ENCODE measurements at places on chromosomes 2 and 18.

DNA sequence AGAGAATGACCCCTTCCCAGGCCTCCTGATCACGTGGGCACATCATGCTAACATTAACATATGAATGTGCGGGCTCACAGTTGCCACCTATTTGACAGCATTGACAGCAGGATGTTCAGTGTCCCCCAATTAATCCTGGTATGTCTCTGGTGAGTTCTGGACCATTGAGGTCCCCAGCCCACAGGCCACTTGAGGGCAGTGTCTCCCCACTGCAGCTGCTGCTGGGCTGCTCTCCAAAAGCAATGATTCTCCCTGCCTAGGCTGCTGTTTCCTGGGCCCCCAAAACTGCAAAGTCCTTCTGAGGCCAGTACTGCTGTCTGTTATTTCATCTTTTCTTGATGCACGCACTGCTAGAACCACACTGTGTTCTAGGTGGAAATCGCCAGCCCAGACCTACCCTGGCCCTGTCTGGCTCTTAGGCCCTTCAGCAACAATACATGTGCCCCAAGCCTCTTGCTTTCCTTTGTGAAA, 52.7 kb upstream of the MAPK4 start:
- H3K4me3 ChIP-seq: no peak overlapping the region
- H3K4me1 ChIP-seq: no peaks in the 10 kb centered on the region
- peak; percentile 59 for DNase-seq
- H3K36me3 ChIP-seq: no peaks in the 10 kb centered on the region

GRCh38 chr18:5475267-5475666, 68.5 kb downstream of the EPB41L3 start:
- no peak for DNase-seq
- no peaks in the 10 kb centered on the region for H3K4me1 ChIP-seq
- H3K4me3 ChIP-seq: no peak overlapping the region
- no peaks in the 10 kb centered on the region for H3K27me3 ChIP-seq

- DNase-seq: no peak
- H3K27me3 ChIP-seq: no peaks in the 10 kb centered on the region
- peaks cover 2% of the 10 kb centered on the region for H3K36me3 ChIP-seq
- no peak overlapping the region for H3K27ac ChIP-seq
- H3K4me1 ChIP-seq: peaks cover 12% of the 10 kb centered on the region
Observed at GRCh38 chr2:134146161-134146560, 107.7 kb upstream of the MGAT5 start.

DNA sequence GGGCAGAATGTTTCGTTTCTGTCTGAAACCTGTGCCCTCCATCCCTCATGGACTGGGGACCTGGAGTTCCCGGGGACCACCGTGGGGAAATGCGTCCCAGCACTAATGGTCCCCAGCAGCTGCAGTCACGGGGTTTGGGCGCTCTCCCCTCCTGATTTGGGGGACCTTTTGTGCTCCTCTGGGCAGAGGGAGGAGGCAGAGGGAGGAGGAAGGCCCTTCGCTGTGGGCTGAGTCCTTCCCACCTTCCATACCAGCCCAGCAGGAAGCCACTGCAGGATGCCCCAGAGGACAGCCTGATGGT, 3.2 kb downstream of the GPR35 start:
- H3K27me3 ChIP-seq: no peaks in the 10 kb centered on the region
- H3K4me1 ChIP-seq: no peaks in the 10 kb centered on the region
- H3K36me3 ChIP-seq: peaks cover 79% of the 10 kb centered on the region
- H3K27ac ChIP-seq: no peak overlapping the region
- DNase-seq: no peak

- no peaks in the 10 kb centered on the region for H3K27me3 ChIP-seq
- no peaks in the 10 kb centered on the region for H3K4me1 ChIP-seq
- no peak for DNase-seq
- H3K4me3 ChIP-seq: no peak overlapping the region
- H3K27ac ChIP-seq: no peak overlapping the region
- no peaks in the 10 kb centered on the region for H3K36me3 ChIP-seq
Observed at GRCh38 chr2:106020032-106020431, 174.1 kb downstream of the UXS1 start.

DNA sequence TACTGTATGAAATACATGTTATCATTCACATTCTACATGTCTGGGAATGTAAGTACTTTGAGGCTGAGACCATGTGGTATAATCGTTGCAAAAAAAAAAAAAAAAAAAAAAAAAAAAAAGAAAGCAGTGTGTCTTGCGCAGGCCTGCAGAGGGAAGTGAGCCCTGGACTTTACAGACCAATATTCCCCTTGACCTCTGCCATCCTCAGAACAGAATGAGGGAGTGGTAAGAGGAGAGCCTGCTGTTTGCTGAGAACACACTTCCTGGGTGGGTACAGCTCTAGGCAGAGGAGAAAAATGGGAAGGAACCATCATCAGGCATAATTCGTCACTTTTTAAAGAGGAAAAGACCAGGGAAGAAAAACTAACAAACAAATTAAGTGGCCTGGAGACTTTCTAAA, 28.8 kb upstream of the TBC1D8 start:
- H3K36me3 ChIP-seq: no peaks in the 10 kb centered on the region
- no peaks in the 10 kb centered on the region for H3K4me1 ChIP-seq
- no peak overlapping the region for H3K27ac ChIP-seq
- no peak overlapping the region for H3K4me3 ChIP-seq
- H3K27me3 ChIP-seq: no peaks in the 10 kb centered on the region

DNA sequence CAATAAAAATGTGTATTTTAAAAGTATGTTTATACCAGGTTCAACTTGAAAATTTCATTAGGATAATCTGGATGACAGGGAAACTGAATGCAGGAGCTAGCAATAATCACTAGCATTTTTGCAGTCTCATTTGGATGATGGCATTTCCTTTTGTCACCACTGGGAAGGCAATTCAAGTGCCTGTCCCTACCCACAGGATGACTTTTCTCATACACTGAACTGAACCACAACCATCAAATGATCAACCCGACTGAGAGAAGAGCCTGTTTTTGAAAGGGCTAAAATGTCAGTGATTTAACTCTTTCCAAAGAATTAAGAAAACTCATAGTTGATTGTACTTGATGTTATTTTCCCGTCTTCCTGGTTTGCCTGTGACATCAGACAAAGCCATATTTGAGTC, 115.0 kb downstream of the FAM124B start:
- no peak overlapping the region for H3K4me3 ChIP-seq
- DNase-seq: no peak
- H3K4me1 ChIP-seq: no peaks in the 10 kb centered on the region
- no peak overlapping the region for H3K27ac ChIP-seq

- no peaks in the 10 kb centered on the region for H3K27me3 ChIP-seq
- H3K4me1 ChIP-seq: no peaks in the 10 kb centered on the region
- no peaks in the 10 kb centered on the region for H3K36me3 ChIP-seq
- H3K4me3 ChIP-seq: no peak overlapping the region
Observed at GRCh38 chr2:161166538-161167409, 6.5 kb downstream of the TANK start.

DNA sequence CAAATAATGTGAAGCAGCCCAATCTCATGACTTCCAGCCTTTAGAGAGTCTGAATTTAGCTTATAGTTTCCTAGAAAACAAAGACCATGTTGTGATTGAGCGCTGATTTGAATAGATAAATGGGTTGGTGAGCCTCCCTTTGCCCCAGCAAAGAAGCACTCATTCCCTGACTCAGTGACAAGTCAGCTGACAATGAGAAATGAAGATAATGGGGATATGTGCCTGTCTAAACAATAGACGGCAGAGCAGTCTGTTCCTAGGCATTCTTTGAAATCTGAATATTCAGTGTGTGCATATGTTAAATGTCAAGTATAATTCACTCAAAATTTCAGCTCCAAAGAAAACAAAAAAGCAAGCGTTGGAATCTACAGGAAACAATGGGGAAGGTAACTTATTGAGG, 34.8 kb upstream of the LINC00305 start:
- H3K27me3 ChIP-seq: no peaks in the 10 kb centered on the region
- H3K36me3 ChIP-seq: no peaks in the 10 kb centered on the region
- no peak overlapping the region for H3K27ac ChIP-seq
- no peak overlapping the region for H3K4me3 ChIP-seq
- no peak for DNase-seq

DNA sequence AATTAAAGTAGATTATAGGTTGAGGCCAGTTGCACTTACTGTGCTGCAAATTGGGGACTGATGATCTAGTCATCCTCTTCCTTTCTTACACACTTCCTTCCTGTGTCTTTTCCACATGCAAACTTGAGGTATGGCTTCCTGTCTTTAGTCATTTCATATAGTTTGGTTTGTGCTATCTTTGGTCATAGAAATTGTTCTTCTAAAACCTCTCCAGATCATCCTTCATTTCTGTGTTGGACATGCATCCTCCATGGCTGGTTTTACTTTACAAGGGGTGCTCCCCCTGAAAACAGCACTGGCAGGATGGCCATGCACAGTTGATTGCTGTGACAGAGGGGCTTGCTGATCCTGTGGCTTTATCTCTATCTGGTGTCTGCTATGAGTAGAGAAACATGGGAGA, 36.5 kb downstream of the MGAT5 start:
- H3K27ac ChIP-seq: no peak overlapping the region
- H3K27me3 ChIP-seq: no peaks in the 10 kb centered on the region
- peaks cover 15% of the 10 kb centered on the region for H3K4me1 ChIP-seq
- H3K36me3 ChIP-seq: peaks cover 3% of the 10 kb centered on the region

- H3K4me1 ChIP-seq: peaks cover 15% of the 10 kb centered on the region
- H3K27ac ChIP-seq: no peak overlapping the region
- H3K36me3 ChIP-seq: no peaks in the 10 kb centered on the region
- H3K27me3 ChIP-seq: peaks cover 30% of the 10 kb centered on the region
Observed at GRCh38 chr18:59272221-59272888, 899 bp downstream of the RAX start.

DNA sequence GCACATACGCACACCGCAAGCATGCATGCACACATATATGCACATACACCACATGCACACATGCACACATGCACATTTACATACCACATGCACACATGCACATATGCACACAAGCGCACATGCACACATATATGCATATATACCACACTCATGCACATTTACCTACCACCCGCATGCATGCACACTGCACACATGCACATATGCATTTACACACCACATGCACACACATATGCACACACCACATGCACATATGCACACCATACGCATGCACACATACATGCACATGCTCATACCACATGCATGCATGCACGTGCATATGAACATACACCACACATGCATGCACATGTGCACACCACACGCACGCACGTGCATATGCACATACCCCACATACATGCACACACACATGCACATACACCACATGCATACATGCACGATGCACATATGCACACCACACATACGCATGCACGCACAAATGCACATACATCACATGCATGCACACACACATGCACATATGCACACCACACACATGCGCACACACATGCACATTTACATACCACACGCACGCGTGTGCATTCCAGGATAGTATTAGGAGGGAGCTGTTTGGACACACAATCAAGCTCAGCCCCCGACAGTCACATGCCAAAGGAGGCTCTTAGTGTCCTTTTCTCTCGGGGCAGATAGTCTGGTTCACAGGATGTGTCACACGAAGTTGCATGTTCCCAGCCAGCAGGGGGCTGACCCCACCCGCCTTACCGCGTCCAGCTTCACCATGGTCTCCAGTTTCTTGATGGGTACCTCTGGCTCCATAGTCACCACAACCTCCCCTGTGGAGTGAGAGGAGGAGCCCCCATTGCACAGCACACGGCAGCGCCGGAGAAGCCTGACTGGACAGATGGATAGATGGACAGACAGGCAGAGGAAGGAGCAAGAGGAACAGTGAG, 5.9 kb downstream of the OTOF start:
- no peaks in the 10 kb centered on the region for H3K36me3 ChIP-seq
- no peak for DNase-seq
- H3K27me3 ChIP-seq: no peaks in the 10 kb centered on the region
- no peak overlapping the region for H3K27ac ChIP-seq
- H3K4me3 ChIP-seq: no peak overlapping the region
- H3K4me1 ChIP-seq: no peaks in the 10 kb centered on the region

- no peak overlapping the region for H3K4me3 ChIP-seq
- H3K27ac ChIP-seq: no peak overlapping the region
- no peaks in the 10 kb centered on the region for H3K4me1 ChIP-seq
Observed at GRCh38 chr2:102891296-102891695, 129.5 kb downstream of the TMEM182 start.

- H3K27ac ChIP-seq: no peak overlapping the region
- H3K27me3 ChIP-seq: no peaks in the 10 kb centered on the region
- no peak overlapping the region for H3K4me3 ChIP-seq
- no peak for DNase-seq
Observed at GRCh38 chr2:2877427-2877826, 500.2 kb downstream of the EIPR1 start.

DNA sequence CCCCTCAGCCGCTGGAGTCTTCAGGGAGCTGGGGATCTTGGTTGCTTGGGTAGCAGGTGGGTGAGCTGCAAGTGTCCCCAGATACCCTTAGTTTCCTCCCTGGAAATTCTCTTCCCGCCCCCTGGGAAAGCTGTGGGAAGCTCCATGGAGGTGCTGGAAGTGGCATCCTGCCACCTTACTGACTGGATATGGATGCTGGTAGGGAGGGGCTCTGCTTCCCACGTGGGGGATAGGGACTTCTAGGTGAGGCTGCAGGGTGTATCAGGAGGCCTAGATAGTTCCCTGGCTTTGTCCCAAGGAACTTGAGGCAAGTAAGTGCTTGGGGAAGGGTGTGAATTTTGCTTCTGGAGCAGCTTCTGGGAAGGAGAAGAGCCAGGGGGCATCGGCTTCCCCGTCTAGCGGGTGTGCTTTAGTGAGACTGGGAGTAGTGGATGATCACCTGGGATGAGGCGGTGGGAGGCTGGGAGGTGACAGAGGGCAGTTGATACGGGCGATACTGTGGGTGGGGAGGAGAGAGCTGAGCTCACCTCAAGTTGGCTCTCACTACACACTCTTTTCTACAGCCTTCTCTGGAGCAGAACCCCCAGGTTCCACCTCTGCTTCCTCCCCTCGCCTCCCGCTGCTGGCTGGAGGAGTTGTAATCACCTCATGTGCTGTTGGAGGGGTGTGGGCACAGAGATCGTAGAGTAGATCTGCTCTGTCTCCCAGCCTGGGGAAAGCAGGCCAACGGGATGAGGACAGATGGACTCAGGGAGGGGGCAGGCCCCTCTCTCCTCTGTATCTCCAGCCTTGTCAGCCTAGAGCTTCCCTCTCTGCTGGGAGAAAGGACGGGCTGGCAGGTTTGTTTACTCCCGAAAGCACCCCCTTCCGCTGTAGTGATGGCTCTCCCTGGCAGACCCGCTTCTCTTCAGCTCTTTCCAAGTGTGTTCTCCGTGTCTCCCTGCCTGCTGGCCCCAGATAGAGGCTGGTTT, 19.8 kb downstream of the TET3 start:
- H3K4me3 ChIP-seq: no peak overlapping the region
- H3K27me3 ChIP-seq: no peaks in the 10 kb centered on the region
- DNase-seq: no peak

- no peaks in the 10 kb centered on the region for H3K27me3 ChIP-seq
- H3K36me3 ChIP-seq: no peaks in the 10 kb centered on the region
- no peak overlapping the region for H3K27ac ChIP-seq
- H3K4me1 ChIP-seq: peaks cover 6% of the 10 kb centered on the region
Observed at GRCh38 chr2:20501974-20502373, 55.1 kb downstream of the RHOB start.

DNA sequence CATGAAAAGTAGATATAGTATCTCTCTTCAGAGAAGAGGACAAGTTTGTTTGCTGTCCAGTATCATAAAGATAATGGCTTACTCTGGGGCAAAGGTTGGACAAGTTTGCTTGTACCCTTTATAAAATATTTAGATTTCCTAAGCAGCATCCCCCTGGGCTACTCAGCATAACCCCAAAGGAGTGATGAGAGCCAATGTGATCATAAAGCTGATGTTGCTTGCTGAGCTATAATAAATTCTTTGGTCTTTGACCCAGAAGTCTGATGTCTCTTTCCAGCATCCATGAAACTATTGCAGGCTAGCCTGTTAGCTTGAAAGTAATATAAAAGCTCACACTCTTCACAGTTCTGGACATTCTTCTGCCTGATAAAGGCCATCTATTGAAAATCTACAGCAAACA, 138.3 kb upstream of the STON1 start:
- no peak overlapping the region for H3K27ac ChIP-seq
- no peaks in the 10 kb centered on the region for H3K27me3 ChIP-seq
- DNase-seq: peak; percentile 76
